ENCODE measurements at places on chromosomes 16 and 17. TPM values are rescaled to one million over a fixed set of nuclear protein-coding genes. Genes with fewer than 3 reads are reported as not detected.

- peak; percentile 86 for DNase-seq
Observed at GRCh38 chr17:561116-561515, 153.5 kb downstream of the VPS53 start.

DNA sequence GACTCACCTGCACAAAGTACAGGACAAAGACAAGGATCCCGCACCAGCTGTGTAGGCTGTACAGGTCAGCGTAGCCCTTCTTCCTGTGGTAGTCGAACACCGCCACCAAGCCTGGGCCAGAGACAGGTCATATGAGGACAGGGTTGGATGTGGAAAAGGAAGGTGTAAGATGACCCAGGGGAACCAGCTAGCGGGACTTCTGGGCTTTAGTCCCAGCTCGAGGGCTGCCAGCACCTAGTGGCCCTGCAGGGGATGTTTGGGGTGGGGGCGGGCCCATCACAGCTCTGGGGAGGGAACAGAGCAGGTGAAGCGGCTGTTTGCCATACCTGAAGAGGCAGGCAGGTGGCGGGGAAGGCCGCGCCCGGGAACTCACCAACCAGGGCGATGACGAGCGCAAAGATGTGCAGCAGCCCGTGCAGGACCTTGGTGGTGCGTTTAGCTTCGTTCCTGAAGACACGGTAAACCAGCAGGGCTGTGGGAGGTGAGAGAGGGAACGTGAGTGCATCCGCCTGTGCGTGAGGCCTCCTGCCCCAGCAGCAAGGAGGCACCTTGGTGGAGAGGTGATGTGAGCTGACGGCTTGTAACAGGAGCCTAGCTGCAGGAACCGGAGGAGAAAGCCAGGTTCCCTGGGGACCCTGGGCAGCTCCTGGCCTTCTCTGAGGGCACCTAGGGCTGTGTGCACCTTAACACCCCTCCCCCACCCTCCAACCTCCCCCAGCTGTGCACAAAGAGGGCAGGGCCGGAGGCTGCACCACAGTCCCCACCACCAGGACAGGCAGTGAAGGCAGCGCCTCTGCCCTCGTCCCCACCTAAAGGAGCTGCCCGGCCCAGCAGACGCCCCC lies 10.2 kb downstream of the CYB561 start:
- no peak for DNase-seq

- DNase-seq = no peak
Observed at GRCh38 chr16:81698310-81698641, 80.8 kb upstream of the PLCG2 start.

GRCh38 chr16:75572864-75573542 lies 6.8 kb downstream of the GABARAPL2 start:
- no peak for DNase-seq

GRCh38 chr17:70130289-70130688 lies 39.0 kb upstream of the KCNJ2 start:
- DNase-seq = no peak

DNA sequence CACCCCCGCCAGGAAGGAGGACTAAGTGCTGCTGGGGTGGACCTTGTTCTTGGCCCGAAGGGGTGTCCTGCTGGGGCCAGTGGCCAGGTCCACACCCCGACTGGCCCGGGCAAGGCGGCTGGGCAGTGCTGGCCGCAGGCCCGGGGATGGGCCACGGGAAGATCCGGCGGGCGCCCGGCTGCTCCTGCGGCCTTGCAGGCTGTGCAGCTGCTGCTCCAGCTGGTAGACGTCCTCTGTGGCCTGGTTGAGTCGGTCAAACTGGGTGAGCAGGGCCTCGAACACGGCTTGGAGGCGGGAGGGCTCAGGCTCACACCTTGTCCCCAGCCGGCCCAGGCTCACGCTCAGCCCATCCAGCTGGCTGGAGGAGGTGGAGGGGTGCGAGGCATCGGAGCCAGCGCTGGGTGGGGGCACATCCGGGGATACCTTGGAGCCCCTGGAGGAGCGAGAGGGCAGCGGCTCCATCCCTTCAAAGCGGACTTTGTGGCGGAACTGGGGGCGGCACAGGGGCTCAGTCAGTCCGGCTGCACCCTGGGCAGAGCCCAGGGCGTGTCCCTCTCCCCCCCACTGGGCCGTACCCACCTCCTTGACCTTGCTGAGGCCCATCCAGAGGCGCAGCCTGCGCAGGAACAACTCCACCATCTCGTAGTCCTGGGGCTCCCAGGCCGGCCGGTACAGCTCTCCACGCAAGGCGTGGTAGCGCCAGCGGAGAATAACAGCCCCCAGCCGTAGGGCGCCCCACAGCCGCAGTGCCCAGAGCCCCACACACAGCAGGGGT lies 42.1 kb downstream of the TSC2 start:
- DNase-seq = no peak

- no peak for DNase-seq
Observed at GRCh38 chr17:31062346-31062745, 32.4 kb upstream of the NF1 start.

- DNase-seq = no peak
Observed at GRCh38 chr16:20310421-20311395, 16.6 kb downstream of the GP2 start.

DNA sequence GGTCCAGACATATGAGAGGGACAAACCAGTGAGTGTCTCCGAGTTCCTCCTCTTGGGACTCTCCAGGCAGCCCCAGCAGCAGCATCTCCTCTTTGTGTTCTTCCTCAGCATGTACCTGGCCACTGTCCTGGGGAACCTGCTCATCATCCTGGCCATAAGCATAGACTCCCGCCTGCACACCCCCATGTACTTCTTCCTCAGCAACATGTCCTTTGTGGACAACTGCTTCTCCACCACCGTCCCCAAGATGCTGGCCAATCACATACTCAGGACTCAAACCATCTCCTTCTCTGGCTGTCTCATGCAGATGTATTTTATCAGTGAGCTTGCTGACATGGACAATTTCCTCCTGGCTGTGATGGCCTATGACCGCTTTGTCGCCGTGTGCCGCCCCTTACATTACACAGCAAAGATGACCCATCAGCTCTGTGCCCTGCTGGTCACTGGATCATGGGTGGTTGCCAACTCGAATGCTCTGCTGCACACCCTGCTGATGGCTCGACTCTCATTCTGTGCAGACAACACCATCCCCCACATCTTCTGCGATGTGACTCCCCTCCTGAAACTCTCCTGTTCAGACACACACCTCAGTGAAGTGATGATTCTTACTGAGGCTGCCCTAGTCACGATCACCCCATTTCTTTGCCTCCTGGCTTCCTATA lies 19.2 kb downstream of the ZNF200 start:
- DNase-seq = no peak

DNA sequence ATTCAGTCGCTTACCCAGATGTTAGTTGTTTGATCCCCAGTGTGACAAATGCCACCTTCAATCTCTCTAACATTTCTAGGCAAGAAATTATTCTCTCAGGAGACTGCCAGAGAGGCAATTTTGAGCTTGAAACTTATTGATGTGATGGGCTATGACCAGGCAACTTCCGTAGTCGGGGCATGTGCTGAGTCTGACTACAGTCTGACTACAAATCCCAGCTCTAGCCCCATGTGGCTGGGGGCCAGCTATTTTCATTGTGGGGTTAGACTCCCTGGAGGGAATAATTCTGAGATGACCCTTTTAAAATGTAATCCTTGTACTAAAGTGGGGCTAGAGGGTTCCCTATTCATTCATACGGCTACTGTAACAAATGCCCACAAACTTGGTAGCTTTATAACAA lies 65.9 kb downstream of the RBFOX1 start:
- no peak for DNase-seq

DNA sequence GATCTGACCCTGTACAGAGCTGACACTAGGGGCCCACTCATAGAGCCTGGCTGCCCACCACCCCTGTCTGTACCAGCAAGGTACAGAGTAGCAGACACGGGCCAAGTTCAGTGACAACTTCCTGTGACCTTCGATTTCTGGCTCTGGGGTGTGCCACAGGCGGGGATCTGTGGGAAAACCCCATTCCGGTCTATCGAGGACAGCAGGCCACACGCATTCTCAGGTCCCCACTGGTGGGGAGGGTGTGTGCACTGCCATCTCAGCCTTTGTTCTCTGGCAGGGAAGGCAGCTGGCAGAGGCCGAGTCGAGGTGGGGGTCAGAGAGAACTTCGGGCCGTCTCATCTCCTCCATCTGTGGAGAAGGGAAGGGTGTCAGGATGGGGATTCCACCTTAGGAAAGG lies 10.0 kb downstream of the NLE1 start:
- no peak for DNase-seq

The CFAP97D1 gene
- polyA plus RNA-seq = not detected

The ARL5C gene
- not detected for polyA plus RNA-seq

The SPDYE4 gene
- not detected for polyA plus RNA-seq

The SEBOX gene
- not detected for polyA plus RNA-seq

The EVPLL gene
- polyA plus RNA-seq = not detected

Data from GM23248 (cell line).